ENCODE measurements at places on chromosomes 4 and X.

- DNase-seq, result no peak
These were observed 51.4 kb upstream of the HGFAC start for GRCh38 chr4:3390288-3390811.

- no peak for DNase-seq
These were observed 857.0 kb upstream of the HTR2C start for GRCh38 chrX:113726898-113727297.

- peak; percentile 3 for DNase-seq
These were observed 52.5 kb downstream of the CASP3 start for GRCh38 chr4:184596617-184597185.

DNA sequence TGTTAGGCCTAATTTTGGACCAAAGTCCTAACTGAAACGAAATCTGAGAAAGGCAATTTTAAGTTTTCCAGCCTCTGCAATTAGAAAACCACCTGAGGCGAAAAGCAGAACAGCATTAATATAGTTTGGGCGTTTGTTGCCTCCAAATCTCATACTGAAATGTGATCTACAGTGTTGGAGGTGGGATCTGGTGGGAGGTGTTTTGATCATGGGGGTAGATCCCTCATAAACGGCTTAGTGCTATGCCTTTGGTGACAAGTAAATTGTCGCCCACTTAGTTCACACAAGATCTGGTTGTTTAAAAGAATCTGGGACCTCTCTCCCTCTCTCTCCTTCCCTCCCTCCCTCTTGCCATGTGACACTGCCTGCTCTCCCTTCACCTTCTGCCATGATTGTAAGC, 5.7 kb downstream of the FAM241A start:
- no peak for DNase-seq

- no peak for DNase-seq
These were observed 47.3 kb downstream of the PDE5A start for GRCh38 chr4:119581190-119581873.

DNA sequence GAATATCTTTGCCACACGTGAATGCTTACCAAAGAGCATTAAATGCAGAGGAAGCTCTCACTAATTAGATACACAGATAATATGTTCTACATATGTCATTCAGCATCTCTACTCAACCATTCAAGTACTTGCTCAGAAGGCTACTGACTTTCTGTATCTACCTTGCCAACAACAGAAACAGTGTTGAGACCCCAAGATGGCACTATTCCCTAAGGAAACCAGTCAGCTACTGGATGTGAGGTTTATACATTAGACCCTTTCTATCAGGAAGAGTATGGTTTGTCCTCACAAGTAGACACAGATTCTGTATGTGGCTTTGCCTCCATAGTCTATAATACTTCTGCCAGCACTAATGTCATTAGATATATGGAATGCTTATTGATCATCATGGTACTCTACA, 443.9 kb upstream of the INTU start:
- no peak for DNase-seq

DNA sequence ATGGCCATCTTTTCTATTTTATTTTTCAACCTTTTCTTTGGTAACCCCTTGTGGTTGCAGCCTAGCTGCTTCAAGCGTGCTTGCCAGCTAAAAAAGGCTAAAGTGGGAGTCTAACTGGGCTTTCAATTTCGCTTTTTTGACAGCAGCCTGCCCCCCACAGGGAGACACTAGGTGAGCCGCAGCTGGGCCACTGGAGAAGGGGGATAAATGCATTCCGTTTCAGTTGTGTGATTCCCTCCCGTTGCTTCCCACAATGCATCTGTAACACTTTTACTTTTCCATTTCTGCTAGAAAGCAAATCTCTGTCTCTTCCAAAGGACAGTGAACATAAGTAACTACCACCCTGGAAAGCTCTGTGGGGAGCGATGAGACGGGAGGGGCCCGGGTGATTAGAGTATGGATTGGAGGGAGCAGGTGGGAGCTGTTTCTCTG, 86.3 kb upstream of the RAPGEF2 start:
- no peak for DNase-seq

GRCh38 chr4:53221832-53222480, 143.9 kb downstream of the SCFD2 start:
- no peak for DNase-seq

- no peak for DNase-seq
These were observed 14.4 kb downstream of the TXK start for GRCh38 chr4:48119646-48120045.

DNA sequence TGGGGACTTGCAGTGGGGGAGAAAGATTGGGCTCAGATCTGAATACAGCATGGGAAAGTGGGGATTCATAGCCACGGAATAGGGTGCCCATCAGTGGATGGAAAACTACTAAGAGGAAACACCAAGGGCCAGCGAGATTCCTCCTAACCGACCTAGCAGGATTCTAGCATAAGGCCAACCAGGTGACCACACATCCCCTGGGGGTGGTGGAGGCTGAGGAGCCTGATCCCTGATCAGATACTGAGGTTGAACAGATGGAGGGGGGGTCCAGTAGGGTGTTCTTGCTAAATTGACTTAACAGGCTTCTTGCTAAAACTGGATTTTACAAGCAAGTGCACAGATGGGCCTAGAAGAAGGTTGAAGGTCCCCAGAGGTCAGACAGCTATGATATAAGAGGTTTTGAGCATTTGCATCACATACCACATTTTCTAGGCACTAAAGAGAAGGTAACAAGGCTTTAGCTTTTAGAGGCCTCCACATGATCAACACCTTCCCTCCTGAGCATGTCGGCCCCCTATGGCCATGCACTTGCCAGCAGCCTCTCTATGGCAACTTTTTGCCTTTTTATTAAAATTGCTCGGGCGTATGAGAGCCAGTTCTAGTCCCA, 69.1 kb upstream of the PUDP start:
- no peak for DNase-seq

DNA sequence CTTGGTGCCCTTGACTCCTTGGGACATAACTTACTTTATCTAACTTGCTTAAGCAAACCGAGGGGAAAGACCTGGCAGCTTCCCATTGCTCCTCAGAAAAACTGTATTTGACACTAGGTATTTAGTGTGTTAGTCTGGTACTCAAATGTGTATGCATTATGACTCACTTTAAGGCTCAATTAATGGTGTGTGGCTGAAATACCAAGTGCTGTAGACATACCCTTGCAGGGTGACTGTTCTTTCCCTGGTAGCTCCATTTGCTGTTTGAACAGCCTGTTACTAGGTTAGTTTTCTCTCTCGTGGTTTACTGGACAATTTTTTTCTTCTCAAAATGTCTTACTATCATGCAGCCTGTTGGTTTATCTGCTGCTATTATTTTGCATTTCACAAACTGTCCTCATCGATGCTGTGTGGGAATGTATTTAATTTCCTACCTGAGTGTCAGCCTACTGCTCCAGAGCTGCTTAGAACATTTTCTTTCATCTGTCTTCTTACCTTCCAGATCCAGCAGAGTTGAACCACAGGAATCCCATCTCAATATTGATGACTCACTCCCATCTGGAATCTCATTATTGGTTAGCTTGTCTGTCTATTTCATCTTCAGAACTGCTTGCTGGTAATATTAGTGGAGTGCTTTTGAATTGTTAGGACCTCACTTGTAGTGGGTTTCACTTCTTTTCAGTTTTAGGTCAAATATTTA, 158.0 kb upstream of the FAT1 start:
- DNase-seq, result peak; percentile 63

DNA sequence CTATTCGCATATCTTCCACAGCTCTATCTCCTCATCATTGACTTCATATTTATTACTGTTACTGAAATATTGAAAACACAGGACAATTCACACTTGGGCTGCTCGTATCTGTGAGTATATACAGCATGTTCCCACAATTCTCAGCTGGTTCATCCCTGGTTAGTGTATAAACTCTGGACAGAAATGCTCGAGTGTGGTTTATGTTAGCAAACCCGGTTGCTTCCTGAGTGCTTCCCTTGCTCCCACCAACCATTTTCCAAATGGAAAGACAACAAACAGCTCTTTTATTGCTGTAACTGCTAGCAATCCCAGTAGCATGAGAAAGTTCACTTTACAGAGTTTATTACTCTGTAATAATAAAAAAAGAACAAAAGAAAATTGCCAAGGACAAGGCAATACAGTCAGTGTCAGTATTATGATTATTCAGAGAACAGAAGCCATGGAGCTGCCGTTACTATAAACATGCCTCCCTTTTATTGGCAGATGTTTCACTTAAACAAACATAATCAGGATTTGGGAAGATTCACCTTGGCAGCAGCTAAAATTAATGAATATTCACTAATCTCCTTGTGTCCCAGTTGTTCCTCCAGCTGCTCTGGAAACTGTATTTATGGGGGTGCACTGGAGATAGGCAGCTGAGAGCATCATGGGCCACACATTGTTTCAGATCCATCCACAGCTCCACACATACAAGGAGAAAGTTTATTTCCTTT, 134.1 kb upstream of the GUCY1A1 start:
- no peak for DNase-seq

GRCh38 chr4:83054928-83055327, 19.9 kb downstream of the COPS4 start:
- DNase-seq, result peak; percentile 14

DNA sequence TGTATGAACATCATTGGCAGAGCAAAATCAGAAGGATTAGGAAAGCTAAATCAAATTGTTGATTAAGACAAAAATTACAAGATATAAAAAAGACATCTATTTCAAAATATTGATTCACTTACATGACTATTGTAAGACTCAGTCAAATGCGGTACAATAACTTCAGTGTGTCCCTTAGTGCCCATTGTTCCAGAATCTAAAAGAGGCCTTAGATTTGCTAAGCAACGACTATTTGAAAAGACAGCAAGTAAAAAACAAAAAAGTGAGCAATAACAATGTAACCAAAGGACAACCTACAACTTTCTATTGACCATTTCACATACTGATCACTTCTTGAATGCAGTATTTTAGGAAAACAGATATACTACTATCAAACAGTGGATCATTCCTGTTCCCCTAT, 65.6 kb downstream of the UBA6 start:
- DNase-seq, result no peak

DNA sequence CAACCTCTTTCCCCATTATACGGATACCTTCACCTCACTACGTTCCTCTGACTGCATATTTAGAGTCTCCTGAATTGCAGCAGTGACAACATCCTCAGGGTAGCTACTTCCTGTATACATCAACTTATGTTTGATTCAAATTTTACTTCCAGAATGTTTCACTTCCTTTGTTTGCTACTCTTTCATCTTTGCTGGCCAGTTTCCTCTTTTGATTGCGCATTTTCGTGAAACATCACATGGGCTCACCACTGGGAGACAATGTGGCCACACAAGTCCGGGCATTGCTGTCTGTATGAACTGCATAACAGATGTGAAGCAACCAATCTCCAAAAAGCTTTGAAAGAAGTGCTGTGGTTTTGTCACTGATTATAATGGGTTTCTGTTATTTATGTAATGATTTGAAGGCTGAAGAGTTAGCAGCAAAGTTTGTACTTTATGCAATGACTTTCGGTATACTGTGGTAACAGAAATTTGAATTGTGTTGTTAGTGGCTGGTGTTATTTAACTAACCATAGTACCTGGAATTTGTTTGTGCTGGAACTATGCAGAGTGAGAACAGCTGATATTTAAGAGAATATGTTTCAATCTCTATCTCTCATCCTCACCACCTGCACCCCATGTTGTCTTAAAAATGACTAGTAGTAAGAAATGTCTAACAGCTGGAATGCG, 7.4 kb downstream of the SNCA start:
- DNase-seq, result no peak

DNA sequence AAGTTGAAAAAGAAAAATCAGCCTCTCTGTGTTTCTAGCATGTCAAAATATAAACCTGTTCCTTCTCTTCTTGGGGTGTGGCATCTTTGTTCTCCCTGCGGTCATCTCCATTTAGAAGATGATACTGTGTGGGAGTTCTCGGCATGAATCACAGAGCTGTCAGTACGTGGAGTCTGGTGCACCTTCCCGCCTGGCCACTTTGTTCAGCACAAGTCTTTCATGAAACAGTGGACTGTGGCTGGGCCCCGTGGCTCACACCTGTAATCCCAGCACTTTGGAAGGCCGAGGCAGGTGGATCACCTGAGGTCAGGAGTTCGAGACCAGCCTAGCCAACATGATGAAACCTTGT, 166.5 kb downstream of the MAML3 start:
- DNase-seq, result no peak

DNA sequence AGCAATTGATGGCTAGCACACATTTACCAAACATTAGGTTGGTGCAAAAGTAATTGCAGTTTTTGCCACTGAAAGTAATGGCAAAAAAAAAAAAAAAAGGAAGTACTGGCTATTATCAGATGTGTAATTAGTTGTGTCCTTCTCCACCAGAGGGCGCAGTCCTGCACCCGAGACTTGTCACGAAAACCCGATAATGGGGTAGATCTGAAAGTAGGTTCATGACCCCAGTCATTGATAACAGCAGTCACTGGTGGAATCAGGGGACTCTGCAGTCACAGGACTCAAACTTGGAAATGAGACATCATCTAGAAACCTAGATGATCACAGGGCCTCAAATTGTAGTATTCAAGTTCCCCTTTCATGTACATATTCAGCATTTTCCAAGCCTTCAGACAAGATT, 13.1 kb upstream of the ACOT9 start:
- no peak for DNase-seq

All from retinal pigment epithelial cell (primary cell).